ENCODE measurements at places on chromosomes 16 and 17.

DNA sequence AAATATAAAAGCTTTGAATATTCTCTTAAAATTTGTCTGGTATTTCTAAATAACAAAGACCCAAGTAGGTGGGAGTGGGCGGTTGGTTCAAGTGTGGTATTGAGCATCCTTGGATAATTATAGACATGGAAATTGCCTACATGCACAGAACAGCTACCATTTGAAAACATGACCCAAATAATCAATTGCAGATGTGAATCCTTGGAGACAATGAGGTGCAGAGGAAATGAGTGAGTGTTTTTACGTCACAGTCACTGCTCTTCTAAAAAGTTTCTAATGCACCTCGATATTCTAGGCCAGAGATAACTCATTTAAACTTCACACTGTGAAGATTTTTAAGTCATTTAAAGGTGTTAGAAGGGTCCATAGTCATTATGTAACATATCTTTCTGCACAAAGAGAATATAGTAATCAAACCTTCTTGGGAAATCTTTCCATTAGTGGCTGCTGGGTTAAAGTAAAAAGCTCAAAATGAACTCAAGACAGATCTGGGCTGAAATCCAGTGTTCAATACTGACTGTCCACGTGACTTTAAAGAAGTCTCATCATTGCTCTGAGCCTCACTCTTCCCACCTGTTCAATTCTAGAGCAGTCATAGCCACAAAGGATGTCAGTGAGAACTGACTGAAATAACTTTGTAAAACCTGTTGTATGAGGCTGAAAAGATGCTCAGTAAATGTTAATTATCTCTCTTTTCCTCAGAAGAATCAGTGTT lies 144.5 kb downstream of the CDH11 start:
- no peak for DNase-seq

GRCh38 chr16:66447491-66447890 lies 20.4 kb downstream of the BEAN1 start:
- DNase-seq: peak; percentile 45

DNA sequence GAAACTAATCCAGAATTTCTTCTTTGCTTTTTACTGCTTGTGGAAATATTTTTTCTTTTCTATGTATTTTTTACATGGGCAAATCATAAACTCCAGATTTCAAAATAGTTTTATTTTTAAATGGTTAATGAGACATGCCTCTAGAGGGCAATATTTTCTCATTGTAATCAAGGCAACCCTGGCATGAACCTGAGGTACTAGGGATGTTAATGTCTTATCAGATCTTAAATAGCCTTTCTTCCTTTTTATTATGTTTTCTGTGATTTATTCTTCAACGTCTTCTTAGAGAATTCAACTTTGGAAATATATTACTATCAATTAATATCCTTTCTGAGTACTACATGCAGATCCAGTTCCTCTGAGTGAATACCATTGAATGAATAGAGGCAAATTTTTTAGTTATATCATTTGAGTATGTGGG lies 324.7 kb downstream of the BCAS3 start:
- no peak for DNase-seq

- DNase-seq: no peak
Measured at GRCh38 chr17:27499451-27500265, 43.4 kb downstream of the KSR1 start.

GRCh38 chr17:10292057-10292937 lies 80.5 kb downstream of the MYH13 start:
- no peak for DNase-seq

- DNase-seq: peak; percentile 86
Measured at GRCh38 chr17:17494870-17495535, 1.2 kb downstream of the RASD1 start.

DNA sequence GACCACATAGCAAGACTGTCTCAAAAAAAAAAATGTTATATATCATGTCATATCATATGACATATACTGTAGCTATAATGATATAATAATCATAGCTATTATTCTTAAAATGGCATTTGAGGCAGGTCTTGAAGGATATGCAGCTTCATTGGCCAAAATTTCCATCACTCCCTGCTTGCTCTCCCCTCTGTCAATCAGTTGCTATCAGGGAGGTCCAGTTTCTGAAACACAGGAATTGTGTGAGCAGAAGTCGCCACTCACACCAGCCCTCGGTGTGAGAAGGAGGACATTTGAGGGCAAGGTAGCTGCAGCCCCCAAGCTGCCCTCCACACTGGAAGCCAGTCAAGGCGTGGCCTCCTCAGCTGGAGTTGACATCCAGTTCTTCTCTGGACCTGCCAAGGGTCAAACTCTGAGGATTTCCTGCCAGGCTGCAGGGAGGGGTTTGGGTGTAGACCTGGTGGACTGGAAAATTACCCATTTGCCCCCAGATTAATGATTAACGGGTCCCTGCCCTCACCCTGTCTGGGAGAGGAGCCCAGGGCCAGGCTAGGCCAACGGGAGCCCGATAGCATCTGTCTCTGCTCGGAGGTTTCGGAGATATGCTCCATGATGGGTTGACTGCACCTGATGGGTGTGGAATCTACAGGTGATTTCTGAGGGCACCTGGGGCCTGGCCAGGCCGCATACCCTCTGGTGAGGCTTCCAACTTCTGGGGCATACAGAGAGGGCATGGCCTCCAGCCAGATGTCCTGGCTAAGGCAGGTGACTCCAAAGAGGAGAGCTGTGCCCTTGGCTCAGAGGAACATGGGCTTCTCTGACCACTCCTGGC lies 18.8 kb downstream of the WNT9B start:
- no peak for DNase-seq

DNA sequence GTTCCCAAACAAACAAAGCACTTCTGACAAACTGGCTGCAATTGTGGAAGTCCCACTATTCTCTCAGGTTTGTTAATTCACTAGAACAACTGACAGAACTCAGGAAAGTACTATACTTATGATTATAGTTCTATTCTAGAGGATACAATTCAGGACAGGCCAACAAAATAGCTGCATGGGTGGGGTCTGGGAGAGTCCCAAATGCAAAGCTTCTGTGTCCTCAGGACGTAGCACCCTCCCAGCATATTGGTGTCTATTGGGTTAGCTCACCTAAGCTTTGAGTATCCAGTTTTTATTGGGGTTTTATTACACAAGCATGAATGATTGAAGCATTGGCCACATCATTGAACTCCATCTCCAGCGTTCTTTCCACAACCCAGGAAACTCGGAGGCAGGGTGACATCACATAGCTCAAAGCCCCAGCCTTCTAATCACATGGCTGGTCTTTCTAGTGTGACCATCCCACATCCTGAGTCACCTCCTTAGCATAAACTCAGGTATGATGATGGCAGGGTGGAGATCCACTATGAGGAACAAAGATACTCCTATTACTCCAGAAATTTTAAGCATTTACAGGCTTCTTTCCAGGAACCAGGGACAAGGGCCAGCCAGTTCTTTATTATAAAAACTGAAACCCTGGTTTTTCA lies 43.9 kb upstream of the CCNF start:
- DNase-seq: no peak

DNA sequence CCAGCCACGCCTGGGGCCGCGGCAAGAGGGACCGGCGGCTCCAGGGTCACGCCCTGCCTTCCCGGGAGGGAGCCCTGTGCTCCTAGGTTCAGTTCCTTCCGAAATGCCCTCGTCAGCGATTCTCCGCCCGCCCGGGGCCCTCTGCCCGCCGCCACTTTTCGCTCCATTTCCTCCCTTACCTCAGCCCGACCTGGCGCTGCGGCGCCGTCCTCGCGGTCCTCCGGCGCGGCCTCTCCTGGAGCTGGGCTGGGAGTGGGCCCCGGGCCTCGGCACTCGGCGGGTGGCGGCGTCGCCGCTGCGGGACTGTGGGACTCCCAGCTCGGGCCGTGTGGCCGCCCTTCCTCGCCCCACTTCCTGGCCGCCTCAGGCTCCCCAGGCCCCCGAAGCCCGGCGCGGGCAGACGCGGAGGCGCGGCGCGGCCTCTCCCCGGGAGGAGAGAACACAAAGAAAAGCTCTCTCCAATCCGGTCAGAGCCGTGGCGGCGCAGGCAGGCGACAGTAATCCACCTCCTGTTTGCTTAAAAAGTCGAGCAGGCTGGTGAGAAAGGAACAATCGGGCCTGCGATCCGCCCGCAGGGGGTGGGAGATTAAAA lies 1.6 kb downstream of the BAHCC1 start:
- no peak for DNase-seq

- peak; percentile 38 for DNase-seq
Measured at GRCh38 chr17:48633266-48633677, 7.1 kb upstream of the HOXB9 start.

GRCh38 chr17:65092262-65092661 lies 35.7 kb upstream of the GNA13 start:
- DNase-seq: no peak

DNA sequence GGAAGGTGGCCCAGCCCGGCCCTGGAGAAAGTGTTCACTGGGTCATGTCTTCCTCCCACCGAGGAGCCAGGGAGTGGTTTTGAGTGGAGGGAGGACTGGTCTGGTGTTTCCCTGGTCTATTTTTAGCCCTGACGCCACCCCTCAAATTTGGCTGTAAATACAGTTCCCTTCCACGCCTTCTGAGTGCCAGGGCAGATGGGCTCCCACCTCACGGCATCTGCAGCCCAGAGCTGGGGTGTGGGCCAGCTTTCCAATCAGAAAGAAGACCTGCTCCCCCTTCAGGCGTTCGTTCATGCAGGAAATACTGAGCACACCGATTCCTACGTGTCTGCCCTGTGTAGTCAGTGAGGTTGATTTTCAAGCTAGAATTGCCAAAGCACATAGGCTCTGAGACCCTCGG lies 53.7 kb downstream of the SNX20 start:
- no peak for DNase-seq

DNA sequence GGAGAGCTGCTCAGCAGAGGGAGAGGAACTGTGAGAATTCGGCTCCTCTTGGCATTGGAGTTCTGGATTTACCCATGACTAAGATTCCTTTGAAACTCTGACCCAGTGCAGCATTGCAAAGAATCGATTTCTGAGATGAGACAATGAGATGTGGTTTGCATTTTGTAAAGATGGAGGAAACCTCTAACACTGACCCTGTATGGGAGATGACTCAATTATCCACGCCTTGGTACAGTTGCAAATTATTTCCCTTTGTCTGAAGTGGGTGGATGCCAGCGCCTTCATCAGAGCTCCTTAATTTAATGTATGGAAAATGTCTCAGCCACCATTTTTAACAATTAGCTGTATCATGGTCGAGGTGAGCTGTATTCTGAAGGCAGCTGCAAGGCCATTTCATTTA lies 53.4 kb downstream of the NUP93 start:
- DNase-seq: no peak

DNA sequence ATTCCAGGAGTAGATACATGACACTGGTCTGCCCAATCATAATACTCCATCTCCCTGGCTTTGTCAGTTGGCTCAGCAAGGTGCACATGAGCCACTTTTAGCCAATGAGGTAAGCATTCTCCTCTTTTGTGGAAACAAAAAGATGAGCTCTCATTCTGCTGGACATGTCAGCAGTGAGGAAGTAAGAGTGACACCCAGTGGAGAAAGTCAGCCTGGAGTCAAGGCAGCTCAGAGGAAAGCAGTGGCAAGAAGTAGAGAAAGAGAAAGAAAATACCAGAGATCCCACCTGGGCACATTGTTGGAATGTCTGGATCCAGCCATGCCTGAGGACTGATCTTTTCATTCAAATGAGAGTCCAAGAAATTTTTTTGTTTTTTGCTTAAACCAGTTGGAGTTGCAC lies 496.9 kb upstream of the C16orf82 start:
- no peak for DNase-seq

DNA sequence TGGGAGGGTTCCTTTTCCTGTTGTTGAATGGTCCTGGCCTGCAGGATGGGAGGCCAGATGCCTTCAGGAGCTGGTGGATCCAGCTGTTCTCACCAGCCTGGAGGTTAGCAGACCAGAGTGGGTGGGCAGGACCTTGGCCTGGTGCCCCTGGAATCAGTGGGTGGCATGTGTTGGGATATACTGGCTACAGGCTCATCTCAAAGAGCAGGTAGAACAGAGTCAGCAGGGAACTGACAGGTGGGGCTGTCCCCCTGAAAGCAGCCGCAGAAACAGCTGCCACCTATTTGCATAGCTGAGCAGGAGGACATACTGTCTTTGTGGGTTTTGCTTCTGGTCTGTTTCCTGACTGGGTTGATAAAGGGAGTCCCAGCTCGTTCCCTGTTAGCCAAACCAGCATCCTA lies 144.1 kb downstream of the RAB11FIP4 start:
- DNase-seq: no peak
